Cerebellar nuclear complex (tissue), 1 donor: ENCODE measurements at places on chromosomes 4 and X.

DNA sequence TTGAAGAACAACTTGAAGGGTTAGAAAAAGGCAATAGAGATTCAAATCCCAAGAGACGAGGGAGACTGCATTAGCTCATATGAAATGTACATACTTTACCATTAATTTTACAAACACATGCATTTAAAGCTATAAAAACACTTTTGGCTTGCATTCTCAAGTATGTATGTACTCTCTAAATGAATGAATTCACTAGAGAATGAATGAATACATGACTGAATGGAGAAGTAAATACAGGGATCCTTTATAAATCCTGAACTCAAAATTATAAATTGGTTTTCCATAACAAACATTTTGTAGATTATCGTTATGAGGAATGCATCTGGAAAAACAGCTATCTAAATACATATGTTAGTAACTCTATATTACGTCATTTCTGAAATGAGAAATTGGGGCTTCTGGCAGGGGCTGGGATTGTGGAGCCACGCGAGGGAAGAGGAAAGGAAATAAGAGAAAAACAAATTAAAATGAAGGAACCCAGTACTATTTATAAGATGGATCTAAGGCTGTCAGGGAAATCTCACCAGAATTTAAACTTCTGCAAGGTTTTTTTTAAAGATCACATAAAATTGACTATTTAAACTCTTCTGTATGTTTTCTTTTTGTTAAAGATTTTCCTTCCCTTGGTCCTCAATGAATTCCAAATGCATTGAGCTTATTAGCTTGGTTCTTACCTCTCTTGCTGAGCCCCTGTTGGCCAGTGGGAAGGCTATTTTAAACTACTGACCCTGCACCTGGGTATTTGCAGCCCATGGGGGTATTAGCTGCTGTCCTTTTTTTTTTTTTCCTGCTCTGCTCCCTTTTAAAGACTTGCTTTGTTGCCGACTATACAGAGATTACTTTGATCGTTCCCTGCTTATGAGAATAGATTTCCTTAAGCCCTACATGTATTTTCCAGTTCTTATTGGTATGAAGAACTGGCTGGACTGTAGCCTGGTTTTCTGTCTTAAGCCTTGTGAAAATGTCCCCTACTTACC, 207.8 kb downstream of the ADGRL3 start:
- no peak for DNase-seq

- no peak for DNase-seq
Observed at GRCh38 chr4:120830204-120830603, 92.3 kb downstream of the PRDM5 start.

- no peak for DNase-seq
Observed at GRCh38 chrX:49244207-49244606, 8.9 kb downstream of the CCDC22 start.

DNA sequence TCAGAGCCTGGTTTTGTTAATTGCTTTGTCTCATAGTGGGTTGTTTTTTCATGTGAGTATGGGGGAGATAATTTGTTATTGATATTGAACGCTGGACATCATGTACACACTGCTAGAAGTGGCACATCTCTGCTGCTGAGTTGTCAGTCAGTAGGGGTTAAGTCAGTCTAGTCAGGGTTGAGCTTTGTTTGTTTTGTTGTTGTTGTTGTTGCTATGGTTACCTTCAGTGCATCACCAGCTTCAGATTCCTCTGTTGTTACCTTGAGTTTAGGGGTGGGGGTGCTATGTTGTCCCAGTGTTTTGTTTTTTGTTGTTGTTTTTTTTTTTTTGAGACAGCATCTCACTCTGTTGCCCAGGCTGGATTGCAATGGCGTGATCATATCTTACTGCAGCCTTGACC, 9.9 kb downstream of the YIPF6 start:
- DNase-seq, result no peak

DNA sequence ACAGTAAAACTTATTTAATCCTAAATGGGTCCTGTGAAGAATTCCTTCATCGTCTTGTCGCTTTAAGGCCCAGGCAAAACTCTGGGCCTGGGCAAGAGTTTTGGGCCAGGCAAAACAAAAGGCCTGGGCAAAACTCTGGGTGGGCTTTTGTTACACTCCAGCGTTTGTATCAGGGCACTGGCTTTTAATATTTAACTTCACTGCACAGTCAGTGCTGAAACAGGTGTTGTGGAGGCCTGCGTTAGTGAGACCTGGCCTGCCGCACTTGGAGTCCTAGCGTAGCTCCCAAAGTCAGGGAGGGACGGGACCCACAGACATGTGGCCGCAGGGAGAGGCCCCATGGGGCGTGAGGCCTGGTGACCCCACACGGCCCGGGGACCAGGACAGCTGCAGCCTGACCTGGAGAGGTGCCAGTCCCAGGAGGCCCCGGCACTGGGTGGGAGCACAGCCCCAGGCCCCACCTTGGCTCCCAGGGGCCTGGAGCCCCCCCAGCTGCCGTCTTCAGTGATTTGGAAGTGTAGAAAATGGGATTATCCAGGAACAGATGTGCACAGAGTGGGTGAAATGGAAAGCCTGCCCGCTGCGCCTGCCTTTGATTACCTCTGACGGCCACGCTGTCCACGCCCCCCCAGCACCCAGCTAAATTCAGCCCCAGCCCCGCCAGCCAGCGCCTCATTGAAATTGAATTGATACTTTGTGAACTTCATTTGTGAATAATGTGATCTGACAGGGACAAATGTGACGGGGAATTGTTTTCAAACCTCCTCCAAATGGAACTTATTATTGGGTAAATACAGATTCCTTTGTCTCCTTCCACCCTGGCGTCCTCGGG, 132.9 kb upstream of the NKX1-1 start:
- DNase-seq, result no peak

DNA sequence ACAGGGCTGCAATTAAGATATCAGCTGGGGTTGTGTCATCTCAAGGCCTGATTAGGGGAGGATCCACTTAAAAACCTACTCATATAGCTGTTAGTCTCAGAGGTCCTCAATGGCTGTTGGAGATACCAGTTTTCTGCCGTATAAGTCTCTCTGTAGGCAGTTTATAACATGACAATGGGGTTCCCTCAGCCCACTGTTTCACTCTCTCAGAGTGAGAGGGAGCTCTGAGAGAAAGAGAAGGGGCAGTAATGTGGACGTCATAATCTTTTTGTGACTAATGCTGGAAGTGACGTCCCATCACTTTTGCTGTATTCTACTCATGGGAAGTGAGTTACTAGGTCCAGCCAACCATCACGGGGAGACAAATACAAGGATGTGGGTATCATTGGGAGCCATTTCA, 70.3 kb downstream of the STIM2 start:
- no peak for DNase-seq

DNA sequence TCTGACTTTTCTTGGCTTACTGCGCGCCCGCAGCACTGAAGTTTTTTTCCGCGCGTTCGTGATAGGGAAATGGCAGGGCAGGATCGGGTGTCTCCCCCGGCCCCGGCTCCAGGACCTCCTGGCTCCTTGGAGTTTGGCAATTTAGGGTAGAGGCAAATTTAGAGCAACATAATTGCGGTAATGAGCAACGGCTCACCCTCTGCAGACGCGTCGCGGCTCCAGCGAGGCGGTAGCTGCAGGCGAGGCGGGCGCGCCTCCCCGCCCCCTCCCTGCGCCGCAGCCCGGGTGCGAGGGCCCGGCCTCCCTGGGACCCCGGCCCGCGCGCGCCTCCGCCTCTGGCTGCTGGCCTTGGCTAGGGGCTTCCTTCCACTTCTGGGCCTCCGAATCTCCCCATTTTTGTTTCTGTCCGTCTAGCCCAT, 6.2 kb downstream of the MSX1 start:
- DNase-seq, result no peak

DNA sequence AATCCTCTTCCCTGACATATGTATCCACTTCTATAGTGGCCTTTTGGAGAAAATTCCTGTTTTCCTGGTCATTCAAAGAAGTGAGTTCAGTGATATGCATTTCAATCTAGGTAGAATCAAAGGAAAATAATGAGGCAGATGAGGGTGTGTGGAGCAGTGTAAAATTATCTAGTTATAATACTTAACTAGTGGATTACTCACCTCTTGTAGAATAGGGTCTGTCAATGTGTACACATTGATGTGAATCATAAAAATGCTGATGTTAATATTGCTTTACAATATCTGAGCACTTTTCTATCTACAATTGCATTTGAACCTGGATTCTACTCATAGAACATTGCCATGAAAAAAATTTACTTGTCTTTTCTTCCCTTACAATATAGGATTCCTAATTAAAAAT, 293.5 kb downstream of the GBA3 start:
- DNase-seq, result no peak

DNA sequence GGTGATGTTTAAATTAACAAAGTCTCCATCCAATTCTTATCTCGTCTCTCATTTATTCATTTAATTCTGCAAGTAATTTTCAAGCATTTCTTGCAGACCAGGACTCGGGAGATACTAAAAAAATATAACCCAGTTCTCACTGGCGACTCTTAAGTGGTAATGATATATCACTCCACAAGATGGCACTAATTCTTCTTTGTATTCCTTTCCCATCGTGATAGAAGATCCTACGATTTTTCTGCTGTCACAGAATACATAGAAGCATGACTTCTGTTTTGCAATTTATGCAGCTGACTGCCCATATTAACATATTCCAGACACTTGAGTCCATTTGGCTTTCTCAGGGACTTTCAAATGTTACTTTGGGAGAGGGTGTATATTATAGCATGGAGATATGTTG, 64.0 kb upstream of the FGF13 start:
- DNase-seq, result no peak

DNA sequence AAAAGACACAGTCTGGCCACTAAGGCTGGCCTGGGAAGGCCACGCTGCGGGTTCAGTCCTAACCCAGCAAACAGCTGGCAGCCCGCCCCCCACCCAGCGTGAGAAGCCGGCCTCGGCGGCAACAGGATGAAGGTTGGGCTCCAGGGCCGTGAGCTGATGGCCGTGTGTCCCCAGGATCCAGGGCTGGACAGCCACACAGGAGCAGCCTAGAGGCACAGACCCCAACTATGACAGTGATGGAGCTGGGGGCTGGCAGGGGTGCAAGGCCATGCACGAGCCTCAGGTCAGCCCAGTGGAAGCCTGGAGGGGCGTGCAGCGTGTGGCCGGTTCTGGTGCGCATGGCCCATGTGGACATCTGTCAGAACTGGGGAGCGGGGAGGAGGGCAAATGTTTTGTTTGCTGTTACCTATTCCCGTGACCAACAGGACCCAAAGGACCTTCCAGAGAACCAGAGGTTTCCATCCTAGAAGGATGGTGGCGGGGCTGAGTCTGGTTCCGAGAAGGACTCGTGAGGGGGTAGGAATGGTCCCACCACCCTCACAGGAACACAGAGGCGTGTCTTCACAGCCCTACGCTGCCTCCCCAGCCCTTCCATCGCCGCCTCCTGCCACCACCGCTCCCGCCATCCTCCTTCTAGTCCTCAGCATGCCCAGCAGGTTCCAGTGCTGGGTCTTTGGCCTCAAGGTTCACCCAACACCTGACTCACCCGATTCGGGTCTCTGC, 46.5 kb downstream of the ZFYVE28 start:
- DNase-seq, result no peak

- DNase-seq, result no peak
Observed at GRCh38 chr4:8079031-8079885, 79.4 kb downstream of the ABLIM2 start.

- DNase-seq, result no peak
Observed at GRCh38 chr4:100746141-100746739, 228.4 kb upstream of the EMCN start.

DNA sequence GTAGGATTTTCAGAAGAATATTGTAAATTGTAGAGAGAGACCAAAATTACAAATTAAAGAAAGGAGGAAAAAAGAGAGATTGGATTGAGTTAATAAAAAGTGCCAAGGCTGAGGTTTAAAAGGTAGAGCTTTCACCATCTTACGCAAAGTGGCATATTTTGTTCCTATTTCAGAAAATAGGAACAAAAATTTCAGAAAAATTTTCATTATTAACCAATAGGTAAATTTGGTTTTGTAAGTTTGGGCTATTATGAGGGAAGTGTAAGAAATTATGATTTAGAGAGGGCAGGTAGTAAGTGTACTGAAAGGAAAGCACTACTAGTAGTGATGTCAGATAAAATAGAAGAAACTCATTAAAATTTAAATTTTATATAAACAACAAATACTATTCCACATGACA, 479.7 kb downstream of the ACTRT1 start:
- no peak for DNase-seq

DNA sequence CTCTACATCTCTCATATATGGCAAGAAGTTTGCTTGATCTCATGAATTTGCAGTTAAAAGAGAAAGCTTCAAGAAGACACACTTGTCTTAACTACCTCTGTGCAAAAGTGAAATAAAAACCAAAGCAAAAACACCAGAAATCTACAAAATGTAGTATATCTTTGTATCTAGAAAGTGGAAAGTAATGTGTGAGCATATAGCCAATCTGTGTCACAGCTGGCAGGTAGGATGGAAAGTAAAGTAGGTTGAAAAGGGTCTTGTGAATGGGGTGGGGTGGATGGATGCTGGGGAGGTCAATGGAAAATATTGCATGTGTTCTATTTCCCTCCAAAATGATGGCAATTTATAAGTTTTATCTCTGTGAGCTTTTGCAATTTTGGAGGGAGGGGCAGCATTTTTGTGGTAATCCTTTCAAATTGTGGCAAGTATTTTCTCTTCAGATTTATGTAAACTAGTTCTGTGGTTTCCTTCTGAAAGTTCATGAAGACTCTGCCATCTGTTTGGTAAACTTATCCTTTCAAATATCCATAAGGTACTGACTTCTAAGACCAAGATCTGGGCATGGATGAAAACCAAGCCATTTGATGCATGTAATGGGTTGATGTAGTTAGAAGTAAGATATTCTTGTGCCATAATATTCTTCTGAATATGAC, 215.9 kb upstream of the GIMD1 start:
- DNase-seq, result no peak

- no peak for DNase-seq
Observed at GRCh38 chrX:37594755-37595382, 23.4 kb downstream of the LANCL3 start.

- no peak for DNase-seq
Observed at GRCh38 chrX:55716937-55717336, 612 bp upstream of the RRAGB start.

DNA sequence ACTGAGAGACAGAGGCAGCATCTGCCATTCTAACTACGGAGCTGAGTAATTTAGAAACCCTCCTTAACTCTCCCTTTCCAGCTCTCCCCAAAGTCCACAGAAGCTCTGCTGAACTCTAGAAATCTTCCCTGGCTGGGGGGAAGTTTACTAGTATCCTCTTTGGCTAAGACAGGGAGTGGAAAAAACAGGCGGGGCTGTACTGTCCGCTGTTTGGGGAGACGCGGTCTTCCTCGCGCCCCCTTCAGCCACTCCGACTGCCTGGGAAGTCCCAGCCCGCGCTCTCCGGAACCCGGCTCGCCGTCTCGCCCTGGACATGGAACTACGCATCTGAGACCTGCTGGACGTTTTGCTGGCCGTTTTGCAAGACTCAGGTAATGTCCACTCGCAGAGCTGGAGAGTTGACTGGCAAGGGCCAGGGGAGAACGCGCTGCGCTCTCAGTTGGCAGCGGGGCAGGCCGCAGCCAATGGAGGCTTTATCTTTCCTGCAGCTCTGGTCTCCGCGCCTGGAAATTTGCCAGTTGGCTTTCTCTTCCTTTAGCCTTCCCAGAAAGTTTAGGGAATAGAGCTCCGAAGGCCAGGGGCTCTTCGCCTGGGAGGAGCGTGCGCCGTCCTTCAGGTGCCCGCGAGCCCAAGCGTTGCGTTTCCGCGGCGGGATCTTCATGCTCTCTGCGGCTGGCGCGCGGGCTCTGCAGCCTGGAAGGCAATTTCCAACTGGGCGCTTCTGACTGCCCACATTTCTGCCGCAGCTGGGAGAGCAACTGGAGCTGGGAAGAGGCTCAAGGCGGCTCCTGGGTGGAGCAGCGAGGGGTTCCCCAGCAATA, 892 bp downstream of the IL1RAPL2 start:
- no peak for DNase-seq
